ENCODE measurements at places on chromosomes 6 and 20.
A peak's percentile ranks its signal among the peaks of the same experiment; 100 is the strongest.

GRCh38 chr6:141394125-141394536 lies 738.6 kb upstream of the GJE1 start:
- no peak overlapping the region for H3K4me3 ChIP-seq
- no peaks in the 10 kb centered on the region for H3K4me1 ChIP-seq
- H3K36me3 ChIP-seq, result no peaks in the 10 kb centered on the region
- H3K27ac ChIP-seq, result no peak overlapping the region
- DNase-seq, result no peak
- H3K27me3 ChIP-seq, result peaks cover 14% of the 10 kb centered on the region

- H3K4me1 ChIP-seq, result peaks cover 70% of the 10 kb centered on the region
- peaks cover 58% of the 10 kb centered on the region for H3K36me3 ChIP-seq
- peak overlapping the region; percentile 95 for H3K4me3 ChIP-seq
- H3K27ac ChIP-seq, result peak overlapping the region; percentile 100
- no peaks in the 10 kb centered on the region for H3K27me3 ChIP-seq
- no peak for DNase-seq
Observed at GRCh38 chr6:33314943-33315792, 1.3 kb upstream of the TAPBP start.

GRCh38 chr6:128482642-128483041 lies 37.8 kb downstream of the PTPRK start:
- DNase-seq, result no peak
- H3K4me1 ChIP-seq, result peaks cover 5% of the 10 kb centered on the region
- H3K27ac ChIP-seq, result no peak overlapping the region
- H3K27me3 ChIP-seq, result no peaks in the 10 kb centered on the region
- no peak overlapping the region for H3K4me3 ChIP-seq

DNA sequence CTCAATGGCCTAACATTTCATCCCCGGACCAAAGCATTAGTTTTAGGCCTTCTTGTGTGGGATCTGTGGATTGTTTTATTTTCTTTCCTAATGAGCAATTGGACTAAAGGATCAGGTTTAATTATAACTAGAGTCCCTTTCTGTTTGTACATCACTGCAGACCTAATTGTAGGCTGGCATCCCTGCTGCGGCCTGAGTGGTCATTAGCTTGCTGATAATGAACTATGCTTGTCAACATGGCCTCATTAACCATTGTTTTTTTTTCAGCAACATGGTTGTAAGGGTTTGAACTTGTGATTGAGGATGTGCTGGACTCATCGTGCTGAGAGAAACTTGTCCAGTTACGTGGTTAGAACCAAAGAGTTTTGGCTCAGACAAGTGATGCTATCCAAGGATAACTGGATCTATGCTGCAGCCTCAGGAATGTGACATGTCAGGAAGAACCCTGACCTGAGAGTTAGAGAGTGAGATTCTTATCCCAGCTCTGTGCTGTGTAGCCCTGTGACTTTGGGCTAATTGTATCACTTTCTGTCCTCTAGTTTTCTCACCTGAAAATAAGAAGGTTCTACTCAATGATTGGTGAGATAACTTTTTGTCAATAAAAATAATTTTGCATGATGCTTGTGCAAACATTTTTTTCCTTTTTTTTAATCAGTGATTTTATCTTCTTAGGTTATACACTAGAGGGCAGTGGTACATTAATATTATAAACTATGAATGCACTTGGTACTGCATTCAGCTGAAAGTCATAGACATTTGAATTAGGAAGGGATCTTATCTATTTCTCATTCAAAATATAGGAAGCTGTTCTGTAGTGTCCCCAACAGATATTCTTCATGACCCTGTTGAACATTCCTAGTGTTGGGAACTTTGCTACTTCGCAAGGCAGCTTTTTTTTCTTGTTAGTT lies 140.9 kb downstream of the RNF144B start:
- H3K4me1 ChIP-seq, result no peaks in the 10 kb centered on the region
- H3K36me3 ChIP-seq, result no peaks in the 10 kb centered on the region
- no peak overlapping the region for H3K4me3 ChIP-seq

DNA sequence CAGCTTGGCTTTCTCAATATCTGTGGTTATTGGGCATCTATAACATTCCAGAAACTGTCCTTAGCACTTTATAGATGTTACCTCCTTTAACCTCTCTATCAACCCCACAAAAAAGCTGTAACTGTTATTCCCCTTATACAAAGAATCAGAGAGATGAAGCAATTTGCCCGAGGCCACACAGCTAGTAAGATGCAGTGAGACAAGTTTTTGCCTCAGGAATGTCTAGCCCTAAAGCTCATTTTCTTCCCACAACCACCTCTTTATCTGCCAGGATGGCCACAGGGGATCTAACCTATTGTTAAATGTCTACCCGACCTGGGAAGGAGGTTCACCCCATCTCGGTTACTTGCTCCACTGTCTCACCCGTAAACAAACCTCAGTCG lies 31.9 kb upstream of the TCP11 start:
- H3K27ac ChIP-seq, result no peak overlapping the region
- H3K4me1 ChIP-seq, result peaks cover 9% of the 10 kb centered on the region
- no peak overlapping the region for H3K4me3 ChIP-seq

- H3K4me3 ChIP-seq, result no peak overlapping the region
- H3K36me3 ChIP-seq, result no peaks in the 10 kb centered on the region
- H3K27me3 ChIP-seq, result no peaks in the 10 kb centered on the region
- no peak for DNase-seq
Observed at GRCh38 chr6:95693108-95693507, 115.8 kb downstream of the MANEA start.

DNA sequence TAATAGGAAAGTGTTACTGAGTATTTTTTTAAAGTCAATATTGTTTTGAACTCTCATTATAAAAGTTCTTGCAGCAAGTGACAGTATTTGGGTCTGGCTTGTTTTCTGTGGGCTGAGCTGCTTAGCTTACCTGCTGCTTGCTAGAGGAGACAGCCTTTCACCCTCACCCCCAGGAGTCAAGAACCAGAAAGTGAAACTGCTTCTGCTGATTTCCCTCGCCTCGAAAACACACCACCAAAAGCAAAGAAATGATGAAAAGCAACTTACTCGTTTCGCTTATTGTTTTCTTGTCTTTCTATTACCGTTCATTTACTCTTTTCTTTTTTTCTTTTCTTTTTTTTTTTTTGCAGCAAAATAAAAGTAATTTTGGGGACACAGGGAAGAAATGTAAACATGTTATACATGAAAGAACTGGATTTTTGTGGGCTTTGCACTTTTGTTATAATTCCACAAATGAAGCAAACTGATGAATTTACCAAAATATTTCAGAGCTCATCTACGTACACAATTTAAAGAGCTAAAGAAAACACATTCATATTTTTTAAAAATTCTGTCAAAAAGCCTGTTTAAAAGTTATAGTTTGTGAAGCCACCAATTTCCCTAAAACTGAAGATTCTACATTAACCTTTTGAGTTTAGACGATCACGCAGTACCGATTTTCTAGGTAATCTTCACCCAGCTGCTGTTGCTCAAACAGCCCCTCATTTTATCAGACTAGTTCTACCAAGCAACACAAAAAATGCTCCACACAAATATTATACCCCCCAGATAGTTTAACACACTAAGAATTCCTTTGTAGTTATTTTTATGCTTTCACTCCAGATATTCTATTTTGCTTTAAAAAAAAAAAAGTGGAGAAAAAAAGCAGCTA lies 1.7 kb downstream of the SCML4 start:
- H3K27ac ChIP-seq, result peak overlapping the region; percentile 99
- peaks cover 33% of the 10 kb centered on the region for H3K36me3 ChIP-seq
- DNase-seq, result peak; percentile 24
- no peaks in the 10 kb centered on the region for H3K27me3 ChIP-seq
- H3K4me1 ChIP-seq, result peaks cover 70% of the 10 kb centered on the region

GRCh38 chr20:57928181-57928967 lies 218.6 kb upstream of the PMEPA1 start:
- no peaks in the 10 kb centered on the region for H3K4me1 ChIP-seq
- H3K27me3 ChIP-seq, result peaks cover 40% of the 10 kb centered on the region
- peaks cover 2% of the 10 kb centered on the region for H3K36me3 ChIP-seq

DNA sequence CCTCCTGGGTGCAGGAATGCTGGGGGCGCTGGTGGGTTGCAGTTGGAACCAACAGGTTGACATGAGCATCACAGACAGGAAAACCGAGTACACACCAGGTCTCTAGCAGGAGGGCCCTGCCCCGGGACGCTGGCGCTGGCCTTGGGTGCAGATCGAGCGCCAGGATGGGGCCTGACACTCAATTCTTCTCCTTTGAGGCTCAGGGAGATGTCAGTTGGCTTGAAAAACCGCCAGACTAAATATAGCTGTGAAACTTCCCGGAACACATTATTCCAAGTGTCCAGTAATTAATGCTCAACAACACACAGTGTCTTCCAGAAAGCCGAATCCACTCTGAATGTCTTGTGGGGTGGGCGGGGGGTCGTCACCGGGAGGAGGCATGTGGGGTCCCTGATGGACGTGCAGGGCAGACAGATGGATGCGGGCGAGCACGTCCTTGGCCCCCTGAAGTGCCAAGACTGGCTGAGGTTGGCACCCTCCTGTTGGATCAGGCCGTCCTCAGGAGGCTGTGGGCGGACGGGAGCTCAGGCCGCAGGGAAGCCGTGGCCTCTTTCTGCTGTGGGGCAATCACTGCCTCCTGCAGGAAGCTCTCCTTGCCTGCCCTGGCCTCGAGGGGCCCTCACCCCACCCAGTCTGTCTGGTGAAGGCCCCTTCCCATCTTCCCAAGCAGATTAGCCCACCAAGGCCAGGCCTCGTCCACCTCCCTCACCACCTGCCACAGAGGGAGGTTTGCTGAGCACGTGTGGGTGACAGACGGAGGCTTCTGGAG lies 19.4 kb upstream of the GATA5 start:
- H3K27me3 ChIP-seq, result peaks cover 27% of the 10 kb centered on the region
- peaks cover 5% of the 10 kb centered on the region for H3K4me1 ChIP-seq
- peaks cover 1% of the 10 kb centered on the region for H3K36me3 ChIP-seq
- no peak overlapping the region for H3K27ac ChIP-seq
- DNase-seq, result no peak

DNA sequence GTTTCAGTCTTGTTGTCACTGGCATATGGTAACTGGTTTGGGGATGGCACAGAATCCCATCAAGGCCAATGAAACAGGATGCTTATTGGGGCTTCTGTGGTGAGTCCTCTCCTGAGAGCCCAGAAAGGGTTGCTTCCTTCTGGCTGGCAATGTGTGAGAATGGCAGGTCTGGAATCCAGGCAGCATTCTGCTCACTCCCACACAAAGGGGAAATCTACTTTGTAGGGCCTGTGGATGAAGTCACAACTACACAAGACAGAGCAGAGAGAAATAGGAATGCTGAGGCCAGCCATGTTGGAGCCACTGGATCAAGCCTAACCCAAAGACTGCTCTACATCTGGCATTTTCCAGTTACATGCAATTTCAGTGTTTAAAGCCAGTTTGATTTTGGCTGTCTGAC lies 15.7 kb downstream of the PLAGL2 start:
- DNase-seq, result no peak
- no peaks in the 10 kb centered on the region for H3K27me3 ChIP-seq
- H3K4me1 ChIP-seq, result peaks cover 11% of the 10 kb centered on the region
- no peak overlapping the region for H3K27ac ChIP-seq
- H3K4me3 ChIP-seq, result no peak overlapping the region

- H3K27ac ChIP-seq, result no peak overlapping the region
- no peaks in the 10 kb centered on the region for H3K4me1 ChIP-seq
- no peaks in the 10 kb centered on the region for H3K36me3 ChIP-seq
Observed at GRCh38 chr6:113491376-113491775, 365.8 kb upstream of the MARCKS start.

DNA sequence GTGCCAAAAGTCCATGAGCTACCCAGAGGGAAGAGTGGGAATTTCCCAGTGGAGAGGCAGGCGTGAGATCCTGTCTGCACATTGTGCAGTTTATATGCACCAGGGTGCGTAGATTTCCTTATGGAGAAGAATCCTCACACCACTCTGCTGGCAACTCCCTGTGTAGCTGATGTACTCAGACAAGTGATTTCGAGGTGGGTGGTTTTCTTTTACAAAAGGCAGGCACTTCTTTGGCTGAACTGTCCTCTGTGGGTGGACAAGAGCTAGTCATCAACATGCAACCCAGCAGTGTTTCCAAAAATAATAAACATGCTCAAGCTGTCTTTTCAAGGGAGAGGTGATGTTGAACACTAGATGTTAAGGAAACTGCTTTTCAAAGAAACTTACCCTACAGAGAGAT lies 121.7 kb upstream of the NXT1 start:
- H3K4me3 ChIP-seq, result no peak overlapping the region
- no peaks in the 10 kb centered on the region for H3K36me3 ChIP-seq
- peaks cover 25% of the 10 kb centered on the region for H3K27me3 ChIP-seq
- no peak overlapping the region for H3K27ac ChIP-seq

DNA sequence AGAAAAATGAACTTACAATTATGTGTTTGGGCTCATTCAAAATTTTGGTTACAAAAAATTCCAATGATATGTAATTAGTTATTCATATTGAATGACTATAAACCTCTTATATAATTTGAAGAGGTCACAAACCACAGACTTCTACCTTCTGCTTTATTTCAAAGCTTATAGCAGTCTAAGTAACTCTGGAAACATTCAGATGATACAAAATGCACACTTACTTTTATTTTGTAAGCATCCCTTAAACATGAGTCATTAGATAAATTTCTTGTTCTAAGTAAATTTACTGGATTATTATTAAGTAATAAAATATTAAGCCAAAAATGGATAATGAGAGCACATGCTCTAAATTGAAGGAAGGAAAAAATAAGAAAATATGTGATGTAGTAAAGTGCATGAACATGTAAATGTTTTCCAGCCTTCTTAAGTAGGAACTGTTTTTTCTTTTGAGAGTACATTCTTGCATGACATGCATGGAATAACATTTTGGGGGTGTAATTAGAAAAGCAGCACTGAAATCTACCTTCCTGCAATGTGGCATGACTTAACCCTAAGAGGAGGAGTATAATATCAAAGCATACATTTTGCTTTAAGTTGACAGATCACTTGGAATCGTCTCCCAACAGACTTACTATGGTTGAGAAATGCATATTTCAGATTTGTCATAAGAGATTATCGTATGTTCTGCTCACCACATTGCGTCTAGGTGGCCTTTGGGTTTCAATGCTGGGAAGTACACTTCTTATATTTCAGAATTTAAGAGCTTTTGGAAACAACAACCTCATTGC lies 372.7 kb upstream of the HSF2 start:
- H3K4me1 ChIP-seq, result no peaks in the 10 kb centered on the region
- H3K27ac ChIP-seq, result no peak overlapping the region
- H3K4me3 ChIP-seq, result no peak overlapping the region
- DNase-seq, result no peak
- no peaks in the 10 kb centered on the region for H3K36me3 ChIP-seq
- H3K27me3 ChIP-seq, result no peaks in the 10 kb centered on the region

DNA sequence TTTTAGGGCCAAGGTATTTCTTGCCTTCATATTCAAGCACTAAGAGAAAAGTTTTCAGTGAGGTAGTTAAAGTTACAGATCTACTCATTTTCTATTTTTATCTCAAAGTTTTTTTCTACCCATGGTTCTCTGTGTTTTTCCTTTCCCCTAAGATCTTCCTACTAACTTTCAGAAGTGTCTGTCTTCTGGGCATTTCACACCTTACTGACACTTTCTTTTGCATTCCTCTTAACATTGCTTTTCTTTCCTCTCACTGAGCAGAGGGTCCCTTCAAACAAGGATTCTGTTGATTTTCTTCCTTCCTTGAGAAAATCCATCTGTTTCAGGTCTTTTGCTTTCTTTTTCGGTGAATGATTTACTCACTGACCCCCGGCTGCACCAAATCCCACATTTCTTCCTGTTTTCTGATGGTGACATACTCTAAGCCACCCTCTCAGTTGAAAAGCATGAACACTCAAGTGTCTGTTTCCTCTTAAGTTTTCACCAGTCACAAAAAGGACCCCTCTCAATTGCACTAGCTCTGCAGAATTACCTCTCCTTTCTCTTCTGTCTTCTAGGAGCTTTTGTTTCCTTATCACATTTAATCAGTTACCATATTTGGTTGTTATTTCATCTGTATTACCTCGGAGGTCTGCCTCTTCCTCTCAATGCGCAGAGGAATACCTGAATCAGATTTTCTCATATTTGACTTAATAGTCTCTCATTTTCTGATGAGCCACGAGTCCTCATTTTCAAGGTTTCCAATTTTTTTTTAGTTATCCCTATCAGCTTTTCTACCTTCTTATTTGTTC lies 73.5 kb upstream of the RNF217 start:
- H3K36me3 ChIP-seq, result no peaks in the 10 kb centered on the region
- no peak for DNase-seq
- no peak overlapping the region for H3K27ac ChIP-seq
- H3K27me3 ChIP-seq, result no peaks in the 10 kb centered on the region

All from central memory CD8-positive, alpha-beta T cell (primary cell).